ENCODE measurements at places on chromosomes 2 and 18.

DNA sequence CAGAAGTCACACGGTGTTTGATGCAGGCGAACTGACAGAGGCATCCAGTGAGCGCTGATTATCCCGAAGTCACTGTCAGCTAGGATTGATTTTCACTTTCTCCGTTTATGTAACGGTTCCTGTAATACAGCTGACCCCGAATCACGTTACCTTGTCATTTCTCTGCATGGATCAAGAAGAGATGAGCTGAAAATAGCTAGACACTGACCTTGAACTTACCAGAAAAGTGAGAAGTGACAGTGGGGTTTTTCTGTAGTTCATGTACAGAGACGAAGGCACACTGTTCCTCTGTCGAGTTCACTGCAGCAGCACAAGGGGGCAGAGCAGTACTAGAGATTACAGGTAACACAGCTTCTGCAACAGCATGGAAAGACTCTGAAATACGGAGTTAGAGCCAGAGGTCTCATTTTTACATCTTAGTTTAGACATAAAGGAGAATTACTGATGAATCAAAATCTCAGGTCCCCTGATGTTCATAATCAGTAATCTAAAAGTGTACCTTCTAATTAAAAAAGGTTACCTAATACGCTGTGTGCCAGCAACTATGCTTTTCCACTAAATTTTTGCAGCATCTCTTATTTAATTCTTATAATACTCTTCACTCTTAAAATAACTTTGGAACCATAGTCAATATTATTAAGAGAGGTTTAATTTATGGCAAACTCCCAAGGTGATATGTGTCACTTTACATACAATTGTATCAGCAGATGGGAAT lies 33.1 kb downstream of the ARHGAP15 start:
- no peak overlapping the region for H3K27ac ChIP-seq
- DNase-seq: peak; percentile 57
- H3K4me3 ChIP-seq: no peak overlapping the region
- H3K36me3 ChIP-seq: no peaks in the 10 kb centered on the region
- H3K4me1 ChIP-seq: no peaks in the 10 kb centered on the region

GRCh38 chr2:156797832-156798231 lies 361.7 kb downstream of the GPD2 start:
- H3K27me3 ChIP-seq: no peaks in the 10 kb centered on the region
- no peaks in the 10 kb centered on the region for H3K4me1 ChIP-seq
- H3K4me3 ChIP-seq: no peak overlapping the region
- H3K36me3 ChIP-seq: no peaks in the 10 kb centered on the region

- H3K4me1 ChIP-seq: no peaks in the 10 kb centered on the region
- no peak overlapping the region for H3K4me3 ChIP-seq
- no peak for DNase-seq
- H3K27ac ChIP-seq: no peak overlapping the region
- H3K27me3 ChIP-seq: no peaks in the 10 kb centered on the region
Measured at GRCh38 chr2:13110825-13111224, 394.1 kb downstream of the TRIB2 start.

- H3K27ac ChIP-seq: no peak overlapping the region
- H3K4me1 ChIP-seq: no peaks in the 10 kb centered on the region
- H3K36me3 ChIP-seq: peaks cover 5% of the 10 kb centered on the region
- H3K27me3 ChIP-seq: no peaks in the 10 kb centered on the region
Measured at GRCh38 chr2:229910832-229911412, 10.9 kb downstream of the TRIP12 start.

DNA sequence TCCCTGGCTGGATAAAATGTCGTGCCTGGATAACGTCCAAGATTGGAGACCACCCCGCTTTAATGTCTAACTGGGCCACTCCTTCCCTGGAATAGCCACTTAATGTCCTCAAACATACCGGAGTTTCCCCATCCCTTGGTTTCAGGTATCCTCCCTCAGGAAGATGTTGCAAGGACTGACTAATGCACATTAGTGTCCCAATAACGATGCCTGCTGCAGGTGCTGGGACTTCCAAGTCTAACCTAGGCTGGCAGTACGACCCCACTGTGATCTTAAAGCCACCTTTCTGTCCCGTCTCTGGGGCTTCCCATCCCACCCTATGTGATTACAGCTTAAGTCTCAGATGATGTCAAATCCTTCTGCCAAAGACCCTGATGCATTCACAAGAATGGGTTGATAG lies 1.1 kb upstream of the ATP6V1C2 start:
- peaks cover 9% of the 10 kb centered on the region for H3K4me1 ChIP-seq
- no peaks in the 10 kb centered on the region for H3K36me3 ChIP-seq
- DNase-seq: peak; percentile 70
- no peak overlapping the region for H3K4me3 ChIP-seq

DNA sequence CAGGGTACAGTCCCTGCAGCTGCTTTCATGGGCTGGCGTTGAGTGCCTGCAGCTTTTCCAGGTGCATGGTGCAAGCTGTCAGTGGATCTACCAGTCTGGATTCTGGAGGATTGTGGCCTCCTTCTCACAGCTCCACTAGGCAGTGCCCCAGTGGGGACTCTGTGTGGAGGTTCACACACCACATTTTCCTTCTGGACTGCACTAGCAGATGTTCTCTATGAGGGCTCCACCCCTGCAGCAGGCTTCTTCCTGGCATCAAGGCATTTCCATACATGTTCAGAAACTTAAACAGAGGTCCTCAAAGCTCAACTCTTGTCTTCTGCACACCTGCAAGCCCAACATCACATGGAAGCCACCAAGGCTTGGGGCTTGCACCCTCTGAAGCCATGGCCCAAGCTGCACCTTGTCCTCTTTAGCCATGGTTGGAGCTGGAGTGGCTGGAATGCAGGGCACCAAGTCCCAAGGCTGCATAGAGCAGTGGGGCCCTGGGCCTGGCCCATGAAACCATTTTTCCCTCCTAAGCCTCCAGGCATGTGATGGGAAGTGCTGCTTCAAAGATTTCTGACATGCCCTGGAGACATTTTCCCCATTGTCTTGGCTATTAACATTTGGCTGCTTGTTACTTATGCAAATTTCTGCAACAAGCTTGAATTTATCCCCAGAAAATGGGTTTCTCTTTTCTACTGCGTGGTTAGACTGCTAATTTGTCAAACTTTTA lies 250.2 kb upstream of the COPS8 start:
- H3K27ac ChIP-seq: no peak overlapping the region
- H3K4me1 ChIP-seq: no peaks in the 10 kb centered on the region
- H3K4me3 ChIP-seq: no peak overlapping the region
- H3K36me3 ChIP-seq: no peaks in the 10 kb centered on the region
- no peak for DNase-seq
- H3K27me3 ChIP-seq: no peaks in the 10 kb centered on the region

DNA sequence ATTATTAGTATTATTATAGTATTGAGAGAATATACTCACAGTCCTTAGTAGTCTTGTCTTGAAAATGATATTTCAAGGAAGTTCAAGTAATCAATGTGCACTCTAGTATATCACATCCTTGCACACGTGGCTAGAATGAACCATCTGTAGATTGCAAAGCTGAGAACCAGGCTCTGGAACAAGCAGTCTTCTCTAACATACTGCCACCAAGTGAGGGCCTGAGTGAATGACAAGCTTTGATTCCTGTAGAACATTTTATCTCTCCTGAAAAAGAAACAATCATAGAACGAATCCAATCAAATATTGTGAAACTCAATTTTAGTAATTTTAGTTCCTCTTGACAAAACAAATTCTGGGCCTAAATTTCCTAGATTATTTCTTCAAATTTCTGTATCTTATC lies 55.3 kb upstream of the SULT1C3 start:
- H3K27me3 ChIP-seq: no peaks in the 10 kb centered on the region
- no peak overlapping the region for H3K27ac ChIP-seq
- H3K4me3 ChIP-seq: no peak overlapping the region
- peak; percentile 38 for DNase-seq
- H3K36me3 ChIP-seq: no peaks in the 10 kb centered on the region

GRCh38 chr2:68452158-68452900 lies 14.8 kb downstream of the FBXO48 start:
- H3K27me3 ChIP-seq: no peaks in the 10 kb centered on the region
- no peaks in the 10 kb centered on the region for H3K4me1 ChIP-seq
- no peak for DNase-seq
- H3K36me3 ChIP-seq: no peaks in the 10 kb centered on the region
- no peak overlapping the region for H3K27ac ChIP-seq
- H3K4me3 ChIP-seq: no peak overlapping the region

- no peaks in the 10 kb centered on the region for H3K36me3 ChIP-seq
- no peak for DNase-seq
- no peak overlapping the region for H3K27ac ChIP-seq
- no peaks in the 10 kb centered on the region for H3K27me3 ChIP-seq
- H3K4me3 ChIP-seq: no peak overlapping the region
Measured at GRCh38 chr2:113142290-113142689, 14.9 kb downstream of the IL1RN start.

DNA sequence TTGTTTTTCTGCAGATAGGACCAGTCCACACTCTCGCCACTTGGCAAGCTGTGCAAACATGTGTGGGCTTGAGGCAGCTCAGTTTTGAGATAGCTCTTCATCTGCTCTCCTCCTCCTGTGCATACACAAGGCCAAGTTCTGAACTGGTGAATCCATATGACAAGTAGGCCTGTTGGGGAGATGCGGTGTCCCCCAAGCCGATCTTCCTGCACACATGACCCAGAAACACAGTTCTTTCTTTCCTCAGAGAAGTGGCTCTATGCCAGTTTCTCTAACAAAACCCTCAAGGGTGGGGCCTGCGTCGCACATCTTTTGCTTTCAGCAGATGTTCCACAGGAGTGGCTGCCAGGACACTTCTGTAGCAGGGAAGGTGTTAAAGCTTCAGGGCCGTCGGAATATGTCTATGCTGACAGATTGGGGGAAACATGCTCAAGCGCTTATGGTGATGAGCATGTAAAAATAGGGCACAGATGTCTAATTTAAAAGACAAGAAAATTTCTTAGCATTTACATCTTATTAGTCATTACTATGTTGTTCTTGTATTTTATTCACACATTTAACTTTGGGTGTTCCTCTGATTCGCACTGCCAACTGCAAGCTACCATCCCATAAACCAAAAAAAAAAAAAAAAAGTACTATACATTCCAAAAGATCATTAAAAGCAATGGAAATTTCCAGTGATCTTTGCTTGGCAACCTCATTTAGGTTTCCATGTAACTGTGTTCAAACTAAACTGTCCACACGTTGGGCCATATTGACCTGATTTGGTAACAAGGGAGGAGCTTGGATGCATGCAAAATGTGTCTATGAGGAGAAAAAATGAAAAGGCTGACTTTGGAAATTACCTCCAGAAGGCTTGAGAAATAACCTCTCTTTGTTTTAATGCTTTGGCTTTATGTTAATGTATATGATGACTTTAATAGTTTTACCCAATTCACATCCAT lies 1055.5 kb upstream of the KLHL29 start:
- no peak for DNase-seq
- H3K36me3 ChIP-seq: no peaks in the 10 kb centered on the region
- no peaks in the 10 kb centered on the region for H3K4me1 ChIP-seq

DNA sequence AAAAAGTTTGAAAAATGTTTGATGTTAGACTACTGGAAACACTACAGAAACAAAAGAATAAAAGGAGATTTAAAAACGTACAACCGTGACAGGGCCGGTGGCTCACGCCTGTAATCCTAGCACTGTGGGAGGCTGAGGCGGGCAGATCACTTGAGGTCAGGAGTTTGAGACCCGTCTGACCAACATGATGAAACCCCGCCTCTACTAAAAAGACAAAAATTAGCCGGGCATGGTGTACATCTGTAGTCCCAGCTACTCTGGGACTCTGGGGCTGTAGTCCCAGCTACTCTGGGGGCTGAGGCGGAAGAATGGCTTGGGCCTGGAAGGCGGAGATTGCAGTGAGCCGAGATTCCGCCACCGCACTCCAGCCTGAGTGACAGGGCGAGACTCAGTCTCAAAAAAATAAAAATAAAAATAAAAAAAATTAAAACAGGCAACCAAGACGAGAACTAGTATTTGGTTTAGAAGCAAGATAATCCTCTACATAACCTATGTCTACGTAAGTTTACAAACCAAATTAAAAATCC lies 5.8 kb downstream of the SP3 start:
- H3K36me3 ChIP-seq: peaks cover 13% of the 10 kb centered on the region
- no peak overlapping the region for H3K27ac ChIP-seq
- H3K27me3 ChIP-seq: no peaks in the 10 kb centered on the region
- H3K4me3 ChIP-seq: no peak overlapping the region
- DNase-seq: no peak

DNA sequence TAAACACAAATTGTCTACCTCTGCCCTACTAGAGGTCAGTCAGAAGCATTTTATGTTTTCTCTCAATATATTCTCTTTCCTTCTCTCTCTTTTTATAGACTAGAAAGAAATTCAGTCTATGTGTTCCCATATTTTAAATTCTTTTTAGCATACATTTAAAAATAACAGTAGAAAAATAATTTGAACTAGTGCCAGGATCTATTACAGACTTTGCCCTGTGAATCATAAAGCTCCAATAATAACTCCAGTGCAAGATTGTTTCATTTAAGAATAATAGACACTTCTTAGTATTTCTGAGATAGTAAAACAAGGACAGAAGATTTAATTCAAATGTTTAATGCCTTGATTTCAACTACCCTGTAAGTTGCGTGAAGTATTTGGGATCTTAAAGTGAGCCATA lies 60.1 kb downstream of the ITGB6 start:
- peaks cover 16% of the 10 kb centered on the region for H3K36me3 ChIP-seq
- no peak for DNase-seq
- H3K27ac ChIP-seq: no peak overlapping the region
- H3K4me3 ChIP-seq: no peak overlapping the region
- H3K4me1 ChIP-seq: peaks cover 4% of the 10 kb centered on the region

GRCh38 chr18:32160547-32160946 lies 29.3 kb upstream of the MEP1B start:
- H3K4me1 ChIP-seq: no peaks in the 10 kb centered on the region
- no peak for DNase-seq
- no peaks in the 10 kb centered on the region for H3K27me3 ChIP-seq
- H3K36me3 ChIP-seq: no peaks in the 10 kb centered on the region

- H3K4me1 ChIP-seq: no peaks in the 10 kb centered on the region
- H3K36me3 ChIP-seq: no peaks in the 10 kb centered on the region
- H3K4me3 ChIP-seq: no peak overlapping the region
- no peak for DNase-seq
Measured at GRCh38 chr18:50871846-50872245, 7.1 kb upstream of the ME2 start.

DNA sequence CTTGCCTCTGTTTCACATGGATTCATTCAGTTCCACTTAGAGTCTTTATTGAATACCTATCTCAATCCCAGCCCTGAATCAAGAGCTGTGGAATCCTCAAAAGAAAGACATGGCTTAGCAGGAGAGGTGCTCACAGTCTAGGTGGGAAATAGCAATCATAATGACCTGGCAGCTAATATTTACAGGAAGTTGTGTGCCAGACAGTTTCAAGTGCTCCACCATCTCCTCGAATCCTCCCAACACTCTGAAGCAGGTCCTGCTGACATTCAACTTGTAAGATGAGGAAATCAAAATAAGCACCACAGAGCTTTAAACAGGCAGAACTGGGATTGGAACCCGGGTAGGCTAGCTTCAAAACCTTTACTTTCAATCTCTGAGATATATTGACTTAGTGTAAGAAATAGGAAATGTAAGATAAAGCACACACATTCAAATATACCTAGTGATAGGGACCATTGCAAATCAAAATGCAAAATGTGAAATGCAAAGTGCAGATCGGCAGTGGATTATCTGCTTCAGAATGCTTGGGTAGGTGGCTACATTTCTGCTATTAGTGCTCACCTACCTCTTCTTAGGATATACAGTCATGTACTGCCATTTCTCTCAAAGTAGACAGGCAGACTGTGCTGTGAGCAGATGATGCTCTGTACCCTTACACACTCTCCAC lies 182.0 kb downstream of the PRKCE start:
- no peaks in the 10 kb centered on the region for H3K27me3 ChIP-seq
- H3K36me3 ChIP-seq: no peaks in the 10 kb centered on the region
- no peaks in the 10 kb centered on the region for H3K4me1 ChIP-seq
- H3K27ac ChIP-seq: no peak overlapping the region
- DNase-seq: no peak

- H3K27ac ChIP-seq: no peak overlapping the region
- H3K4me3 ChIP-seq: no peak overlapping the region
- H3K4me1 ChIP-seq: peaks cover 3% of the 10 kb centered on the region
- no peaks in the 10 kb centered on the region for H3K36me3 ChIP-seq
Measured at GRCh38 chr2:191041418-191042161, 27.6 kb upstream of the STAT1 start.
